ENCODE measurements at places on chromosomes 7 and 10.
A peak's percentile ranks its signal among the peaks of the same experiment; 100 is the strongest.

- DNase-seq = no peak
Measured at GRCh38 chr7:116030651-116031276, at the start of gene TFEC. TSS of gene TFEC (minus strand) at chr7:116030763. CDS start at chr7:115984441, 46,322 bp downstream.

- DNase-seq = no peak
Measured at GRCh38 chr7:63040966-63041610, 957.6 kb upstream of the ZNF722 start.

- no peak for DNase-seq
Measured at GRCh38 chr7:32158751-32159745, 88.8 kb upstream of the PDE1C start.

DNA sequence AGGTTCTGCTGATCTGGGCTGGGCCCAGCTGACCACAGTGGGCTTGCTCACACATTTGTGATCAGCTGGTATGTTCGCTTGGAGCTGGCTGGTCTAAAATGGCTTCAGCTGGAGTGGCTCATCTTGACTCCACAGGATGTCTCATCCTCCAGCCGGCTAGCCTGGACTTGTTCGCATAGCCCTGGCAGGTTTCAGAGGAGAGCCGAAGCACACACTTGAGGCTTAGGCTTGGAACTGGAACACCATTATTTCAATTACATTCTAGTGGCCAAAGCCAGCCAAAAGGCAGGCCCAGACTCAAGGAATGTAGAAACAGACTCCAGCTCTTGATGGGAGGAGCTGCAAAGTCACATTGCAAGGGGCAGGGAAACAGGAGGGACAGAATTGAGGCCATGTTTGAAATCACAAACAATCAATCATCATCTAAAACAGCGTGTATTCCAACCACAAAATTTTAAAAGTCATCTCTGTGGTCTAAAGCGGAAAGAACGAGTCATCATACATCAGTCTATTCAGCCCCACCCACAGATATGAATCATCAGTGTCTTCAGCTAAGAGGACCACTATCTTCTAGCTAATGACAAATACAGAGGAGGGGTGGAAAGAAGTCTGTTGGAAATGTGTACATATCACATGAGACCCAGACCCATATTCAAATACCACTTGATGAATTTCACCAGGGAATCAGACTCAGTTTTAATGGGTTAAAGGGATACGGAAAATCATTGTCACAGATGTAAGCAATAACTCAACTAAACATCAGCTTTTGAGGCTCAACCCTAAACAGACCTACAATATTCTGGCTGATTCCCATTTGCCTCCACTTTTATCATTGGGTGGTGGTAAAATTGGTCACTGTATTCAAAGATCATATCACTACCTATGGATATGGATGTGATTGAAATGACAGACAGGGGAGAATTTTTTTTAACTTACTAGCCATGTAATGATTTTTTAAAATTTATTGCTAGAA, 139.0 kb upstream of the MKLN1 start:
- peak; percentile 19 for DNase-seq

DNA sequence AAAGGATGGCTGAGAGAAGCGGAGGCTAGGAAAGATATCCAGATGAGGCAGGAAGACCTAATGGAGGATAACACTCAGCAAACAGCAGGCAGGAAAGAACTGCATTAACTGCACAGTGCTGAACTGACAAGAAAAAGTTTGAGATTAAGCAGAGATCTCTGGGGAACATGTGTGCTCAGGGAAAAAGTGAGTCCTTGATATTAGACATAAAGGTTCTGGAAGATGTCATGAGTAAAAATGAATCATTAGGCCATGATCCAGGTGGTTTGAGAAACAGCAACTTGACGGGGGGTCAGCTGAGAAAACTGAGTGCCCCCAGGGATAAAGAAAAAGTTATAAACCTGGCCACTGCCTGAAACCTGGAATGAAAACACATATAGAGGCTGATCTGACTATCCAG, 27.3 kb upstream of the ANK3 start:
- no peak for DNase-seq

DNA sequence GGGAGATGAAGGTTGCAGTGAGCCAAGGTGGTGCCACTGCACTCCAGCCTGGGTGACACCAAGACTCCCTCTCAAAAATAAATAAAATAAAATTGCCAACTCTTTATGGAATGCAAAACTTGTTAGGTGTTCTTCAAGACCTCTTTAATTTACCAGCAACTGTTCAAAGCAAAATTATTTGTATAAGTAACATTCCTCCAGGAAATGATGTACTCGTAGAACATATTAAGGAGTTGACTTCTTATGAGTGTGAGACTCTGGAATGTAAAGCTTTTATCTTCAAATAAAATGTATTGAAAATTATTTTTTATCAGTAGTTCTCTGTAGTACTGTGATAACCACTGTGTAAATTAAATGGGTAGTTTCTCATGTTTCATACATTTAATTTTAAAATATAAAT, 94.4 kb downstream of the CYP51A1 start:
- no peak for DNase-seq

- no peak for DNase-seq
Measured at GRCh38 chr10:17547060-17547459, 70.1 kb downstream of the HACD1 start.

- no peak for DNase-seq
Measured at GRCh38 chr7:3880228-3880987, 579.4 kb downstream of the SDK1 start.

DNA sequence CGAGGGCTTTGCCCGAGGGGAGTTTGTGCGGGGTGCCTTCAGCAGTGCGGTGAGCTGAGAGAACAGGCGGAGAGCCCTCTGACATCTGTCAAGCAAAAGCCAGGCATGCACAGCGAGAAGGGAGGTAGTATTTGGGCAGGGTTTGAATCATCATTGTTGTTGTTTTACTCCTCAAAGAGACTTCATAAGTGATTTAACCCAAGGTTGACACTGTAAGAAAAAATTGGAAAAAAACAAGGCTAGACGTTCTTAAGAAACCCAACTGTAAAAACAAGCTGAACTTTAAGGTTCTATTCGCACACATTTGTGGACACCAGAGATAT, 1.3 kb downstream of the ADAM22 start:
- no peak for DNase-seq

DNA sequence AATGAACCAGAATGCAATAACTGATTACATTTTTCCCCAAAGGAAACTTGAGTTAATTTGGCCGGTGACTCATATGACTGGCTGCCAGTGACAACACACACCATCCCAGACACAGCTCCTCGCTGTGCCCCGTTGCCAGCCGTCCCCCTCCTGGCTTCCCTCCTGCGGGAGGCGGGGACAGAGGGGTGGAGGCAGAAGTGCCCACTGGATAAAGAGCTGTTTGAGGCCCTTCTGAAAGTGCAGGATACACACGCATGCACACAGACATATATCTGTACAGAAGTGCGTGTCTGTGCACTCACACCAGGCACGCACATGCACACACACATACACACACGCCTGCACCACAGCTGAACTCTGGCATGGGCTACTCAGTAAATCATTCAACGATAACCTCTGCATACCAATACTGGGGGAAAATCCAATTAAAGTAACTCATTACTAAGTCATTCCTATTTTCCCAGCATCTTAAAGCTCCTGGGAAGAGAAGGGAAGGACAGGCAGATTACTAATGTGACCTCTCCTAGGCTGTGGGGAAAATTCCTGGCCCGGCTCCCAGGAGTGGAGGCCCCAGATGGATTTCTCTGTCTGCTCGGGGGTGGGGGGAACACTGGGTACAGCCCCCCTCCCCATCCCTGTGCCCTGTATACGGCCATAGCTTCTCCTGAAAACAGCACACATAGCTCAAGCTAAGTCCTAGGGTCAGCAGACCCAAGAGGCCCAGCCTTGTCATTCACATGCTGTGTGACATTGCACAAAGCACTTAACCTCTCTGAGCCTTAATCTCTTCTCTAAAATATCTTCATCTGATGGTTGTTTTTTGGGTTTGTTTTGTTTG, 52.3 kb upstream of the MYL10 start:
- no peak for DNase-seq

- DNase-seq = no peak
Measured at GRCh38 chr10:9149134-9149533, 1094.6 kb downstream of the GATA3 start.

- no peak for DNase-seq
Measured at GRCh38 chr10:35466661-35467060, 130.4 kb downstream of the CCNY start.

DNA sequence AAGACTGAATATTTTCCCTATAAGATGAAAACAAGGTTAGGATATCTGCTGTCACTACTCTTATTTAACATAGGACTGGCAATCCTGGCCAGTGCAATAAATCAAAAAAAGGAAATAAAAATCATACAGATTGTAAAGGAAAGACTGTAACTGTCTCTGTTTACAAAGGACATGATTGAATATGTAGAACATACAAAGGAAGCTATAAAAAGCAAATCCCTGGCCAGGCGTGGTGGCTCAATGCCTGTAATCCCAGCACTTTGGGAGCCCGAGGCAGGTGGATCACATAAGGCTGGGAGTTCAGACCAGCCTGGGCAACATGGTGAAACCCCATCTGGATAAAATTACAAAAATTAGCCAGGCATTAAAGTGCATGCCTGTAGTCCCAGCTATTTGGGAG, 15.8 kb downstream of the ZNF485 start:
- DNase-seq = no peak

DNA sequence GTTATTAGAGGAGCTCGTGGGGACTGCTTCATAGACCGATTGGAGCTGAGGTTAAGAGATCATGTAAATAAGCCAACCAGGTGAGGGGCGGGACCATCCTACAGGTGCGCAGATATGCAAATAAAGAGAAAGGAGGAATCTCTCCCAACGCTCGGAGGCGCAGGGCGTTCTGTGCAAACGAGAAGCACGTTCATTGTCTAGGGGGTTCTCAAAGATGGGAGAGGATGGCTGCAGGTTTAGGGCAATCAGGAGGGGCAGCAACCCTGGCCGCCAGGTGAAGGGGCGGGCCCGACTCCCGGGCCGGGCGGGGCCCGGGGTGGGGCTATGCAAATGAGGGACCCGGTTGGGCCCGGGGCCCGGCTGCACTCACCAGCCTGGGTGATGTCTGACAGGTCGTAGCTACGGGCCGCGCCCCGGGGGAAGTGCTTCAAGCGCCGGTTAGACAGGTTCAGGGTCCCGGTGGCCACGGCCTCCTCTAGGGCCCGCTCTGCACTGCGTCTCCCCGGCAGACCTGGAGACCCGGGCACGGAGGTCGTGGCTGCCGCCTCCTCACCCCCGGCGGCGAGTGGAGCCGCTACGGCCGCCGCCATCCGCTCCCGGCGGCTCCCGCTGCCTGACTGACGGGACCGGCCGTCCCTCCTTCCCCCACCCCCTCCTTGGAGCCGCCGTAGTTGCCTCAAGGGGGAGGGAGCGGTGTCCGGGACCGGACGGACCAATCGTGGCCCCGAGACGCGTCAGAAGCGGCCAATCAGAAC, at the start of gene LRCH4:
Gene LRCH4 (minus strand): TSS at position 619 of the 755 bp plus-strand sequence. CDS start 29 bp downstream, at position 590.
- no peak for DNase-seq

- DNase-seq = no peak
Measured at GRCh38 chr7:101381549-101382111, 19.0 kb downstream of the COL26A1 start.

DNA sequence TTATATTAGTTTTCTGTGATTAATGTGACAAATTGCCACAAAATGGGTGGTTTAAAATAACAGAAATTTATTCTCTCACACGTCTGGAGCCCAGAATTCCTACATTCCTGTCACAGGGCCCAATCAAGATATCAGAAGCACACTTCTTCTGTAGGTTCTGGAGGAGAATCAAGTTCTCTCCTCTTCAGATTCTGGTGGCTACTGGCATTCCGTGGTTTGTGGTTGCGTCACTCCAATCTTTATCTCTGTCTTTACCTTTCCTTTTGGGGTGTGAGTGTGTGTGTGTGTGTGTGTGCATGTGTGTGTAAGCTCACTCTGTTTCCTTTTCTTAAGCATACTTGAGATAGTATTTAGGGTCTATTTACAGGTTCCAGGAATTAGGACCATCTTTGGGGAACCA, 115.5 kb upstream of the DKK1 start:
- no peak for DNase-seq

DNA sequence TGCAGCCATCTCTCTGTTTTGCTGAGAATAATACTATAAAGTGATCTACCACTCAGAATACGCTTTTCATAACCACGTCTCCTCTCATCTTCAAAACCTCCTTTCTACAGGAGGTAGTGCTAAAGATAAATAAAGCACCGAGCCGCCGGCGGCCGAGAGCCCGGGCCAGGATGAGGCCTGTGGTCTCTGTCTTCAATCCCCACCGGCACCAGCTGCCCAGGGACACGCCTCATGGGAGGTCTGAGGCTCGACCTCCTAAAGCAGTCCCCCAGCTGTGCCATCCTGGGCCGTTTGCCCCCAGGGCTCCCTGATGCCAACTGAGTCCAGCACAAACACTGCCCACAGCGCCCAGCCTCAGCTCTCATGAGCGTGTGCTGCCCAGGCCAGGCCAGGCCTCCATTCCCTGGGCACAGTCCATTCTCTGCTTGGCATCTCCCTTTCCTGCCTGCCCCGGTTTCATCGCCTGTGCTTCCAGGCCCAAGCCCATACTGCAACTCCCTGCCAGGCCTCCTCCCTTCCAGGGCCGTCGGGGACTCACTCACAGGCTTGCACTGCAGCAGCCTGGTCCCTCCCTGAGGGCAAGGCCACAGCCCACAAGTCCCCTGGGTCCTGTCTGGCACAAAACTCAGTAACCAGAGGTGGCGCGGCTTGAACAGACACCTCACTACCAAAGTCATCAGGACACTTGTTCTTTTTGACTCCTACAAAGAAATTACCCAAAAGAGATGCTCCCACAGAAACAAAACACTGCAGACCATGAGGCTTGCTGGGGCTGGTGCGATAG, 2.5 kb downstream of the INTS1 start:
- no peak for DNase-seq

DNA sequence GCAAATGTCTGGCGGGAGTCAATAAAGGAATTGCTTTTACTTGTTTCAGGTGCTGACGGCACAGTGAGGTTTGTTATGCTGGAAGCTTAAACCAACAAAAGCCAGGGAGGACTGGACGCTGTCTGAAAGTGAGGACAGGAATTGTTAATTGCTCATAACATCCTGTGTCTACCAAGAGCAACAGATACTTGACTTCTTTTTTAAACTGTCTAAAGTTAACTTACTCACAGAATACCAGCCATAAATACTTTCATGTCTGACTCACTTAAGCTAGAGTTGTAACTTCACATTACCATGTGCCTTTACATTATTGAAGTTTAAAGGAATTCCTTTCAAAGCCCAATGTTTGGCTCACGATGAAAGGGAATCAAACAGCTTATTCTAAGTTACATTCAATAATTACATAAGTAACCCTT, 252.7 kb upstream of the SHH start:
- no peak for DNase-seq

DNA sequence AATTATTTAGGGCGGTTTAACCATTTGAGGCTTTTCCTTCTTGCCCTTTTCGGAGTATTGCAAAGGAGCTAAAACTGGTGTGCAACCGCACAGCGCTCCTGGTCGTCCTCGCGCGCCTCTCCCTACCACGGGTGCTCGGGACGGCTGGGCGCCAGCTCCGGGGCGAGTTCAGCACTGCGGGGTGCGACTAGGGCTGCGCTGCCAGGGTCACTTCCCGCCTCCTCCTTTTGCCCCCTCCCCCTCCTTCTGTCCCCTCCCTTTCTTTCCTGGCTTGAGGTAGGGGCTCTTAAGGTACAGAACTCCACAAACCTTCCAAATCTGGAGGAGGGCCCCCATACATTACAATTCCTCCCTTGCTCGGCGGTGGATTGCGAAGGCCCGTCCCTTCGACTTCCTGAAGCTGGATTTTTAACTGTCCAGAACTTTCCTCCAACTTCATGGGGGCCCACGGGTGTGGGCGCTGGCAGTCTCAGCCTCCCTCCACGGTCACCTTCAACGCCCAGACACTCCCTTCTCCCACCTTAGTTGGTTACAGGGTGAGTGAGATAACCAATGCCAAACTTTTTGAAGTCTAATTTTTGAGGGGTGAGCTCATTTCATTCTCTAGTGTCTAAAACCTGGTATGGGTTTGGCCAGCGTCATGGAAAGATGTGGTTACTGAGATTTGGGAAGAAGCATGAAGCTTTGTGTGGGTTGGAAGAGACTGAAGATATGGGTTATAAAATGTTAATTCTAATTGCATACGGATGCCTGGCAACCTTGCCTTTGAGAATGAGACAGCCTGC, 3.1 kb downstream of the FZD1 start:
- DNase-seq = no peak

All from activated CD8-positive, alpha-beta memory T cell treated with anti-CD3 and anti-CD28 coated beads for 1 hour (primary cell).